ENCODE measurements at places on chromosomes 6 and 20.

DNA sequence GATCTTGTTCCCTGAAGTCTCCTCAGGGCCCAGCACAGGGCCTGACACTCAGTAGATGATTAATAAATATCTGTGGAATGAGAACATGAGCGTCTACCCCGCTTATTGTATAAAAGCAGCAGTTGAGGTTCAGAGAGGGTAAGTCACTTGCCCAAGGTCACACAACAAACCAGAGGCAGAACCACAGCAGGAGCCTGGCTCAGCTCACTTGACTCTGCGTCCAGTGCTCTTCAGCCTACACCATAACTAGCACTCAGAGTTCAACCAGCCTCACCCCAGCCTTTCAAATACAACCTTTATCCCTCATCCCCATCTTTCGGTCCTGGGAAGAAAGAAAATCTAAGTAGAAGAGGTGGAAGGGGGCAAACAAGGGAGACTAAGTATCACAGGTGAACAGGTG is 24.9 kb upstream of the NOL4L start:
- DNase-seq: no peak

DNA sequence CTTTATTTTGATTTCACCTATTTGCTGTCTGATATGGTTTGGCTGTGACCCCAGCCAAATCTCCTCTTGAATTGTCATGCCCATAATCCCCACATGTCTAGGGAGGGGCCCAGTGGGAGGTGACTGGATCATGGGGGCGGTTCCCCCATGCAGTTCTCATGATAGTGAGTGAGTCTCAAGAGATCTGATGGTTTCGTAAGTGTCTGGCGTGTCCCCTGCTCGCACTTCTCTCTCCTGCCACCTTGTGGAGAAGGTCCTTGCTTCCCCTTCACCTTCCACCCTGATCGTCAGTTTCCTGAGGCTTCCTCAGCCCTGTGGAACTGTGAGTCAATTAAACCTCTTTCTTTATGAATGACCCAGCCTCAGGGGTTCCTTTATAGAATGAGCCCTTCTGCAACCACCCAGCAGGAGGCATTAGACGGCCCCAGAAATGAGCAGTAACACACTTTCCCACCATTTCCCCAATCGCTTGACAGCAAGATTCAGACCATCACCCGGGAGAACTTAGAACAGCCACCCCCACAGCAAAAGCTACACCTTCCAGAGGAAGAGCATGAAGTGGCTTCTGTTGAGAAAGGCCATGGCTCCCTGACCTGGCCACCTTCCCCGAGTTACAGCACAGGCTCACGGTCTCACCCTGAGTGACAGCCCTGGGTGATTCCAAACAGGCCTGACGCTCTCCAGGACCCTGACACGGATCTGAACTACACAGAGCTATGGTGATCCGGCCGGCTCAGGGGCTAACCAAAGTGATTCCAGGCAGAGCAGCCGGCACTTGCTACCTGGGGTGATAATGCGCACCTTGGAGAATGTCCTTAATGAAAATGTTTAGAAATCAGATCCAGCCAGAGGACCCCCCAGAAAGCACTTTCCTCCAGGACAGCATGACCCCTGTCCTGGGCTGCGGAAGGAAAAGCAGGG is 131.2 kb upstream of the CDH4 start:
- no peak for DNase-seq

DNA sequence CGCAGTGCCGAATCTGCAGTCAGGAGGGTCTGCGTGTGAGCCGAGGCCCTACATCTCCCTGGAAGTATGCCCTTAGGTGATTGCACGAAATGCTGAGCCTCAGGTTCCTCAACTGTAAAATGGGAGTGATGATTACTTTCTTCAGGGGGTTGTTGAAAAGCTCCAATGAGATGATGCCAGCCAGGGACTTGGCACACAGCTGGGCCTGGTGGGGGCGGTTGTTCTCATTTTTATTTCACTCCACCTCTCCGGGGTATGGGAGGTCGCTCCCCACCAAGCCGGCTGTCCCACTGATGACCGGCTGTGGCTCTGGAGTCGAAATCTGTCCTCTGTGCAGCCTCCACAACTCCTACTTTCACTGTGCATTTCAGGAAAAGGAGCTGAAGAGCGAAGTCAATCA is 8.1 kb downstream of the PCK1 start:
- no peak for DNase-seq

GRCh38 chr6:139711804-139712585 is 337.5 kb upstream of the CITED2 start:
- no peak for DNase-seq

DNA sequence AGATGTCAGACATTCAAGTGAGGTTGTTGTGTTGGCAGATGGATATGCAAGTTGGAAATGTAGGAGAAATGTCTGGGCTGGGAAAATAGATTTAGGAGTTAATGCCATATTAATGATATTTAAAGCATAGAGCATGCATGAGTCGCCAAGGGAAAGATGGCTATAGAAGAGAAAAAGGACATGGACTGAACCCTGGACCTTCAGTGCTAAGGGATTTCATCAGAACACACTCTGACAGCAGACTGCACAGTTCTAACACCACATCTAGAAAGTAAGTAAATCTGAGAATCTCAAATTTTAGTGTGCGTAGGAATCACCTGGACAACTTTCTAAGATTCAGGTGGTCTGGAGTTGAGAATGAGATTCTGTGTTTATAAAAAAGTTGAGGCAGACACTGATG is 17.3 kb upstream of the POLR1H start:
- no peak for DNase-seq

DNA sequence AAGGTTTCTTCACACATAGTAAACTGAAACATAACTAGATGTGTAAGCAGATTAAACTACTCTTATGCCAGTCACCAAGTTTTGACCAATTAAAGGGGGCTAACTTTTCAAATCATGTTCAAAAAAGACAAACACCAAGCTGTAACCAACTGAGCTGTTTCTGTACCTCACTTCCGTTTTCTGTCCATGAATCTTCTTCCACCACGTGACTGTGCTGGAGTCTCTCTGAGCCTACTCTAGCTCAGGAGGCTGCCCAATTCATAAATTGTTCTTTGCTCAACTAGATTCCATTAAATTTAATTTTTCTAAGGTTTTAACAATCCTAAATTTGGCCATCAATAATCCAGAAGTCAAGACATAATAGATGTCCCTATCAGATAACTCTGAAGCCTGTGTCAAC is 229.4 kb downstream of the FNDC1 start:
- DNase-seq: no peak

- no peak for DNase-seq
Measured at GRCh38 chr6:37155394-37156312, 14.3 kb upstream of the PIM1 start.

DNA sequence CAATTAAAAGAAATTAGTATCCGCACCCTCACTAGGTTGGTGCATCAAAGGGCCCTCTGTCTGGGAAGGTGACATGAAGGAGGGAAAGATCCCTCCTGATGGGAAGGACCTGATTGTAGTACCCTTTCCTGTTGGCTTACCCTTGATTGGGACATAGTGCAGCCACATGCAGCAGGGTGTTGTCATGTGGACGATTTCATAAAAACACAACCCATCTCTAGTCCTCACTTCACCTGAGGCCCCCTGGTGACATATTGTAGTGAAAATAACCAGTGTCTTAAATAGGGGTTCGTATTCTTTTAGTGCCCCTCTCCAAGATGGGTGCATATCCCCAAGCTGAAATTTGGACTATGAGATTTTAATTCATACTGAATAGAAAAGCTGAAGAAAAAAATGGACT is 97.3 kb downstream of the SLX4IP start:
- no peak for DNase-seq

DNA sequence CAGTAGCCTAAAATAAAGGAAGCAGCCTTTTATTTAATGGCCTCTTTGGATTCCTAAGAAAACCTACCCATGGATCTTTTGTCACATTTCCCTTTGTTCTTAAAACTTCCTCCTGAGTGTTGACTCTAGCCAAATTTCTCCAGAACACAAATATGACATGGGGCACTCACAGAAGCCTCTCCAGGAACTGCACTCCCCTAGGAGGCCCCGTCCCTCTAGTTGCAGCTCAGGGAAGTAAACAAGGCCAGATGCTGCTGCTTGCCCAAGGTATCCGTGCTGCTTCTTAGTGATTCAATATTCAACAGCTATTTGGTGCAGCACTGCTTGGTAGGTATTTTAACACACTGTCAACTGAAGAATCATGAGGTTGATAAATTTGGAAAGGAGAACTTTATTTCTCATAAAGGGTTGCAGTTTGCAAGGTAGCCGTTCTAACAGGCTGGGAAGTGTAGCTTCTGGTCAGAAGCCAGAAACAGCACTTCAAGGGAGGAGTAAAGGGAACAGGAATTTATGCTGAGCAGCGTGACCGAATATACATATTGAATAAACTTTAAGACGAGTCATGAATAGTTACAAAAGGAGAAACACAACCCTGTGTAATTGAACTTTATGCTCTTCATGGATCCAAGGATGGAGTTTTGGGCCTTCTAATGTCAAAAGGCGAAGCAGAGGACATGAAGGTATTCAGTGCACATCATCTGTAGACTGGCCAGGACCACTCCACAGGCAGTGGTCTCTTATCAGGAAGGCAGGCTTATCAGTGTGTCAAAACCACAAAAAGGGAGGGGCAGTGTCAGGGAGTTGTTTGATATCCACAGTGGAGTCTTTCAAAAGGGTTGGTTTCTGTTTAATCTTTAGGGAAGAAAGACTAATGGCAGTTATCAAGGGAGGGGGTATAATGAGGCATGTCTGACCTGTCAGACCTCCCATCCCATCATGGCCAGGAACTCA is 63.3 kb downstream of the CD24 start:
- DNase-seq: no peak

DNA sequence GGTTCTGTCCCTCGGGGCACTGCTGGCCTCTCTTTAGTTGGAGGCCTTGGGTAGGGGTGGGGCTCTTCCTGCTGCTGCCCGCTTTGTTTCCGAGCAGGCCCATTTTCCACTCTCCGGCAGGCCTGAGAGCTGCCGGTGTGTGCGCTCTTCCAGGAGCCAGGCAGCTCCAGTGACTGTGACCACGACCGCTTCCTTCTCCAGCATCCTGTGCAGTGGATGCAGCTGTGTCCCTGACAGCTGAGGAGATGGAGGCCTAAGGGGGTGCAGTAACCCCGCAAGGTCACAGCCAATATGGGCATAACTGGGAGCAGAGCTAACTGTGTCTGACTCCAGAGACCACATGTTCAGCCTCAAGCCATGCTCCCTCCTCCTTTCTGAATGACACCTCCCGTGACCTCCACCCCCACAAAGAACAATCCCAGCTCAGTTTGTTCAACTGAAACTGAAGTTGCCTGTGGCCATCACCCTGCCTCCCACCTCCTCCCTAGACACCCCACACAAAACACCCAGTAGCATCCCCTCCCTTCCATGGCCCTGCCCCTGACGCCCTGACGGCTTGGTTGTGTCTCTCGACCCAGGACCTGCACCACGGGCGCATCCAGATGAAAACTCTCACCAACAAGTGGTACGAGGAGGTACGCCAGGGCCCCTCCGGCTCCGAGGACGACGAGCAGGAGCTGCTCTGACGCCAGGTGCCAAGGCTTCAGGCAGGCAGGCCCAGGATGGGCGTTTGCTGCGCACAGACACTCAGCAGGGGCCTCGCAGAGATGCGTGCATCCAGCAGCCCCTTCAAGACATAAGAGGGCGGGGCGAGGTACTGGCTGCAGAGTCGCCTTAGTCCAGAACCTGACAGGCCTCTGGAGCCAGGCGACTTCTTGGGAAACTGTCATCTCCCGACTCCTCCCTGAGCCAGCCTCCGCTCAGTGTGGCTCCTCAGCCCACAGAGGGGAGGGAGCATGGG is 27.8 kb downstream of the SPATA2 start:
- no peak for DNase-seq

DNA sequence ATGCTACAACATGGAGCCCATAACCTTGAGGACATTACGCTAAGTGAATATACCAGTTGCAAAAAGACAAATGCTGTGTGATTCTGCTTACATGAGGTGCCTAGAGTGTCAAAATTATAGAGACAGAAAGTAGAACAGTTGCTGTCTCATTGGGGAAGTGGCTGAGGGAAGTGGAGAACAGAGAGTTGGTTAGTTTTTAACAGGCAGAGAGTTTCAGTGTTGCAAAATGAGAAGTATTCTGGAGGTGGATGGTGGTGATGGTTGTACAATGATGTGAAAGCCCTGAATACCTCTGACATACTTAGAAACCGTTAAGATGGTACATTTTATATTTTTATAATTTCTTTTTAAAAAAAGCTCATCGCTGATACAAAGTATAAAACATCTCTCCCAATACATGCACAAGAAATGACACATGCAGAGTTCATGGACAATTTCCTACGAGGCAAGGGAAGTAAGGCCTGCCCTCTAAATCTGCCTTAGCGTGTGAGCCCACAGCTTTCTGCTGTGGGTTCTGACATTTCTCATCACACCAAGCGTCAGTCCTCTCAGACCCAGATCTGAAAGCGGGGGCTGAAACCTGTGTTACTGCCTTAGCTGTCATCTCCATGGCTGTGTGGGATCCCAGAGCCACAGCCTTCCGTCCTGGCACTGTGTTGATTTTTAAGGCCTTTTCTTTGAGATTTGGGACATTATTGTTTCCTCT is 126.0 kb downstream of the RNASET2 start:
- DNase-seq: no peak

- no peak for DNase-seq
Measured at GRCh38 chr6:28589957-28590349, 64.3 kb downstream of the GPX5 start.

- DNase-seq: no peak
Measured at GRCh38 chr6:71250099-71250602, 38.5 kb upstream of the OGFRL1 start.

GRCh38 chr6:100314186-100314585 is 150.5 kb downstream of the SIM1 start:
- DNase-seq: no peak

DNA sequence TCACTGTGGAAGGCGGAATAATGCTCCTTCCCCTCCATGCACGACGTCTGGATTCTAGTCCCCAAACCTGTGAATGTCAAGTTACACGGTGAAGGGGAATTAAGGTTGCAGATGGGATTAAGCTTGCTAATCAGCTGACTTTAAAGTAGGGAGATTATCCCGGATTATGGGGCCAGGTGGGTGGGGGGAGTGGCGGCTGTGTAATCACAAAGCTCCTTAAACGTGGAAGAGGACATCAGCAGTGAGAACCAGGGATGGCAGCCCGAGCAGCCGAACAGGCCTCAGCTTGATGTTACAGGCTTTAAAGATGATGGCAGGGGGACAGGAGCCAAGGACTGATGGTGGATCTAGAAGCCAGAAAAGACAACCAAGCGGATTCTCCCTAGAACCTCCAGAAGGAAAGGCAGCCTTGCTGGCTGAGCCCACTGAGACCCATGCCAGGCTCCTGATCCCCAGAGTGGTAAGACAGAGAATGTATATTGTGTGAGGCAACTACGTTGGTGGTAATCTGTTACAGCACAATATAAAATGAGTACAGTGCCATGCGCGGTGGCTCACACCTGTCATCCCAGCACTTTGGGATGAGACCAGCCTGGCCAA is 117.5 kb downstream of the SCML4 start:
- DNase-seq: no peak

All from cerebellar nuclear complex (tissue), 1 donor.